T-helper 9 cell (primary cell): ENCODE measurements at places on chromosomes 11 and 22.

DNA sequence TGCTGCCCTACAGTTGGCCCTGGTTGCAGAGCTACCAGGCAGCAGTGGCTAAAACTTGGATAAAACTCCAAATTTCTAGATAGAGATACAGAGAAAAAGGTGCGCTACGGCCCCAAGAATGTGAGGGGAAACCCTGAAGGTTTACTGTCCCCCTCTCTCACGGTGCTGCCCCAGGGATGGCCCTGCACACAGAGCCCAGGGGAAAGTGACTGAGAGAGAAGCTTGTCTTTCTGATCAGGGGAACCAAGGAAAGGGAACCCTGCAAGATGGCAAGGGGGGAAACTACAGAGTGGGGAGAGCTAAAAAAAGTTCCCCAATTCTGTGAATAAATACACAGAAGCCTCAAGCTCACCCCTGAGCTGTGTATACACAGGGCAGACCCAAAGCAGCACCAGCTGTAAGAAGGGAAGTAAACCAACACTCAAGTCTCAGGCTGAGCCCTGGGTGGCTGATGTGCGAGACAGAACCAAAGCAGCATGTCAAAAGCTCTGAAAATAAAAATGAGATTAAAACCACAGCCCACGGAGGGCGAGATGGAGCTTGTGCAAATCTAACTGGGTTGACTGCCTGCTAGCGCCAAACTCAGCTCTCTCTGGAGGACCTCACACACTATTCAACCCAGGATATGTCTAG, 22.1 kb downstream of the GNB1L start:
- no peak for DNase-seq

DNA sequence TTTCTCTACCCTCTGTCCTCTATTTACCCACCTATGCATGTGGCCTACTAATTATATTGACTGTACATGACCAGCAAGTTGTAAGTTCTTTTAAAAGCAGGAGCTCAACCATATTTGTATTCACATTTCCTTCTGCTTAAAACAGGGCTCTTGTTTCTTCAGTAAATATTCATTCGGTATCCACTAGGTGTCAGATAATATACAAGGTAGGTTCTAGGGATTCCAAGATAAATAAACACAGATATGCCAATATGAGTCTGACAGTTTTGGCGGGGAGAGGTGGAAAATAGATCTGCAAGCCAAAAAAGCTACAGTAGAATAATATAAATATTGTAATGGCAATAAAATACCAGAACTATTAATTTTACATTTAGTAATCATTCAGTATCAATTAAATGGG, 15.3 kb upstream of the RAB30 start:
- DNase-seq, result no peak

GRCh38 chr11:115869780-115870431, 365.7 kb upstream of the CADM1 start:
- no peak for DNase-seq

DNA sequence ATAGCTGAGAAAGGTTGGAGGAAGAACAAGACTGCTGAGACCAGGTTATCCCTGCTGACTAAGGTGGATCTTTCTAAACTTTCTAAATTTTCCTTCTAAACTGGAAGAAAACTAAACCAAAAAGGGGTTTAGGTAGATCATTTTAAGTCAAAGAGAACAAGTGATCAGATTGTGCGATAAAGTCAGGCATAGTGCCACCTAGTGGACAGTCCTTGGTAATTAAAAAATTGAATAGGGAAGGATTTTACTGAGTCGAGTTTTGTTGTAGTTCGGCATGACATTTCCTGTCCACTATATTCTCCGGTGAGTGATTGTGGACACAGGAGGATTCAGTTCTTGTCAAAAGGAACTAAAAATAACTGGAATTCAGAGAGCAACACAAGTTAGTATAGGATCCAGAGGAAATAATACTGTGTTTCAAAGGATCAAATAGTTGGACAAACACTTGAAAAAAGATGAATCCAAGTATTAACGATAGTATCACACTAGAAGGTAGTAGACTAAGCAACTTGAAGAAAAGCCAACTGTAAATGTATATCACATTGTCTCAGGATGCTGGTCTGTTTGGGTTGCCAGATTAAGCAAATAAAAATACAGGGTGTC, 1236.4 kb downstream of the FAM181B start:
- DNase-seq, result no peak

DNA sequence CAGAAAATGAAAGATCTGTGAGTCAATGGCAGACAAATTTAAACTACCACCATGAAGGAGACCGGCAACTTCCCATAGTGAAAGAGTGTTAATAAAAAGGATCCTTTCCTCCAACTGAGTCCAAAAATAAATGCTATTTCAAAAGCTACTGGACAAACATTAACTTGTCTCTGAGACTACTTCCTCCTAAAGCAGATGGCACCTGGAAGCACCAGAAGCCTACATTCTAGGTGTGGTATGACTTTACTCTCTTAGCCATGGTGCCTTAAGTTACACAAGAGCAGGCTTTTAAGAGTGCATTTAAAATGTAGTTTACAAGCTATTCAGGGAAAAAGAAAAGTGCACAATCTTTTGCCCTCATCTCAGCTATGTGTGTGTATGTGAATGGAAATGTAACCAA, 2.5 kb downstream of the ARHGAP32 start:
- no peak for DNase-seq

DNA sequence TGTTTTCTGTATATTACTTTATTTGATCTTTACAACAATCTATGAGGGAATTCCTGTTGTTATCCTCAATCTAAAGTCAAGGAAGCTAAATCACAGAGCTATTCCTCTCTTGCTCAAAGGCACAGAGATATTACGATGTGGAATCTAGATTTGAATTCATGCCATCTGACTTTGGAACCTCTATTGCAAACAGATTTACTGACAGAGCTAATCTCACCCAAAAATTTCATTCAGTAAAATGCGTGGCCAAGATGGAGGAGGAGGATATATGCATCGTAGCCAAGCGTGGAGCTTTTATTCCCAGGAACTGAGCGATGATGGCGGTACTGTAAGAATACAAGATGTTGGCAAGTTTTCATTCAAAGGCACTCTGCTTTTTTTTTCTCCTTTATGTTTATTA, 791.8 kb downstream of the CNTN5 start:
- DNase-seq, result no peak

GRCh38 chr11:68900835-68901381, 2.7 kb downstream of the MRPL21 start:
- no peak for DNase-seq

DNA sequence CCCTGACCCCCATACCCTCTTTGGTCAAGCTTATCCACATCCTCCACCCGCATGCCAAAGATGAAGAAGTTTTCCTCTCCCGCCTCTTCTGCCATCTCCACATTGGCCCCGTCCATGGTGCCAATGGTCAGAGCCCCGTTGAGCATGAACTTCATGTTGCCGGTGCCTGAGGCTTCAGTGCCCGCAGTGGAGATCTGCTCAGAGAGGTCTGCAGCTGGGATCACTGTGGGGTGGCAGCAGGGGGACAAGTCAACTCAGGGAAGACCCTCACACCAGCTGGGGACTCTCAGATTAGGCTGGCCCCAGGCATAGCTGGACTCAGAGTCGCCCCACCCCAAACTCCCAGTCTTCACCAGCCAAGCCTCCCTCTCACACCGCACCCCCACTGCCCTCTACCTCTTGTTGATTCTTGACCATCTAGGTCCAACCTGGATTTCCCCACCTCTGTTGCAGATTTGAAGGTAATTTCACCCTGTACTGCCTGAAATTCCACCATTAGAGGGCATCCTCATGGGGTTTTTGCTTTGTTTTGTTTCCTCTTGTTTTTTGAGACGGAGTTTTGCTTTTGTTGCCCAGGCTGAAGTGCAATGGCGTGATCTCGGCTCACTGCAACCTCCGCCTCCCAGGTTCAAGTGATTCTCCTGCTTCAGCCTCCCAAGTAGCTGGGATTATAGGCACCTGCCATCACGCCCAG, 6.6 kb upstream of the RASGRP2 start:
- no peak for DNase-seq

- DNase-seq, result no peak
Observed at GRCh38 chr11:34339149-34340064, 18.4 kb downstream of the ABTB2 start.

- DNase-seq, result peak; percentile 72
Observed at GRCh38 chr11:58567889-58568512, 7.7 kb downstream of the LPXN start.

DNA sequence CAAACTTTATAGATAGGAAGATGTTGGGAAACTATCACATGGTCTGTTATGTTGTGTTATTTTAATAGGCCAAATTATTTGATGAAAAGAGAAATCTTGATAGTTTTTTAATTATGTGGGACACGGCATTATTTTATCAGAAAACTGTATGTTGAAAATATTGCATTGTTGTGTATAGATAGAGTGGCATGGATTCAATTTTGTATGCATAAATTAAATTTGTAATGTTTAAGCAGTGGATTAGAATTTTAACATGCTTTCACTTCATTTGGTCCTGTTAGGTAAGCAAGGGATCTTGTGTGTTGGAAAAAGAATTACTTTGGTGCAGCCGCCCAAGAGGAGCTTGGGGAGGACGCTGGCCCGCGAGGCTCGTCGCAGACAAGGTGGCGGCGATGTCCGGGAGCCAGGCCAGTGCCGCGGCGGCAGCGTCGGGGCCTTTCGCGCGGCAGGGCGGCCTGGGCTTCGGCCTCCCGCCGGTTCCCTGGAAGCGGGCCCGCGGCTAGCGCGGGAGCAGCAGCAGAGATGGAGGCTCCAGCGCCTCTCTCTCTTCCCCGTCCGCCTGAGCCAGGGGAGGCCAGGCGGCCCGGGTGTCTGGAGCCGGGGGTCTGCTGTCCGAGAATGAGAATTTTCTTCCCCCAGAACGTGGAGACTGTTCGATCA, 82.7 kb downstream of the GGT1 start:
- no peak for DNase-seq

- DNase-seq, result no peak
Observed at GRCh38 chr11:23278121-23278520, 417.8 kb upstream of the CCDC179 start.

- DNase-seq, result no peak
Observed at GRCh38 chr11:117441146-117441975, 113.7 kb downstream of the CEP164 start.

- no peak for DNase-seq
Observed at GRCh38 chr11:44785856-44786607, 59.3 kb downstream of the TSPAN18 start.

DNA sequence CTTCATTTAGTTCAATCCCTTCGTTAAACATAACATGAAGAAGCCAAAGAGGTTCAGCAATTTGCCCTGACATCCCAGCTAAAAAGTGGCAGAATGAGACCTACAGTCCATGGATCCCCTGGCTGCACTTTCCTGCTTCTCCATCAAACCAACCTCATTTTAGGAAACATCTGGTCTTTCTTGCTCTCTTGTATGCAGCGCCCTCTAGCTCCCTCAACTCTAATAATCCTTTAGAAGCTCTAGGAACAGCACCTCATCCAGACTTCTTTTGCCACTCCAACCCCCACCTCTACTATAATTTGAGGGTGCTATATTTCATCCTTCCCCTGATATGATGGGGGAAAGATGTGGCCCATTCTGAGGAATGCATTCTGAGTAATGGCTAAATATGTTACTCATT, 7.4 kb downstream of the CNTF start:
- no peak for DNase-seq

GRCh38 chr11:115670538-115671205, 166.5 kb upstream of the CADM1 start:
- no peak for DNase-seq

- no peak for DNase-seq
Observed at GRCh38 chr22:38069372-38070249, 12.4 kb downstream of the PICK1 start.

DNA sequence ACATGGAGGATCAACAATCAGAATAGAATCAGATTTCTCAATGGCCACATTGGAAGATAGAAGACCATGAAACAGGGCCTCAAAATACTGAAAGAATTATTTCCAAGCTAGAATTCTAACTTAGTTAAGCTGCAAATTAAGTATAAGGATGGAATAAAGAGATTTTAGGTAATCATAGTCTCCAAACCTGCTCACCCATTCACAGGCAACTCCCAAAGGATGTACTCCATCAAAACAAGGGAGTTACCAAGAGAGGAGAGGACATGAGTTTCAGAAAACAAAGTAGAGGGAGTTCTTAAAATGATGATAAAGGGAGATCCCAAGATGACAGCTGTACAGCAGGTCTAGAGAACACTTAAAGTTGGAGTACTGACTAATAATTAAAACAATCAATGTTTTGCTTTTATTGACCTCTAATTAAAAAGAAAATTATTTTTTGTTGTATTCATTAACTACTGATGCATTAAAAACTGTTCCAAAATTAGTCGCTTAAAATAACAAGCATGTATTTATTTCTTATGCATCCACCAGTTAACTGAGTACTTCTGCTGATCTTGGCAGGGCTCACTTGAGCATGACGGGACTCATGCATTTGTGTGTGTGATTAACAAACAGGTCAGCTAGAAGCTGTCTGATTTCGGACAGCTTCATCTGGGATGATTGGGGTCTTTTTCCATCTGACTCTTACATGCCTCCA, 95.6 kb downstream of the CD44 start:
- no peak for DNase-seq

GRCh38 chr11:7686761-7687160, 13.5 kb upstream of the CYB5R2 start:
- DNase-seq, result no peak

GRCh38 chr11:20668844-20669819, at the start of gene NELL1:
NELL1 (plus strand) TSS chr11:20669586.
- DNase-seq, result no peak
